T-cell (primary cell): ENCODE measurements at places on chromosomes 6 and 20. TPM values are rescaled to one million over a fixed set of nuclear protein-coding genes. Genes with fewer than 3 reads are reported as not detected.

- no peak overlapping the region for H3K27ac ChIP-seq
- no peaks in the 10 kb centered on the region for H3K27me3 ChIP-seq
- H3K4me3 ChIP-seq = no peak overlapping the region
- no peaks in the 10 kb centered on the region for H3K36me3 ChIP-seq
Measured at GRCh38 chr6:48671505-48671904, 560.5 kb upstream of the PTCHD4 start.

- peaks cover 7% of the 10 kb centered on the region for H3K4me1 ChIP-seq
- no peak within 1 kb of the TSS for H3K27ac ChIP-seq
- H3K36me3 ChIP-seq = no peaks in the 10 kb centered on the region
- peaks cover 12% of the 10 kb centered on the region for H3K27me3 ChIP-seq
- peak within 1 kb of the TSS; percentile 58 for H3K4me3 ChIP-seq
Measured at GRCh38 chr6:29005183-29005885, at the start of gene ZNF311. Gene ZNF311, minus strand, starts transcription at chr6:29005315. Its CDS starts 1,361 bp downstream, at chr6:29003954.

PM20D2 gene
- 11.5 TPM for total RNA-seq

GRCh38 chr6:137781639-137782038 is 85.4 kb upstream of the TNFAIP3 start:
- DNase-seq = no peak
- no peaks in the 10 kb centered on the region for H3K4me1 ChIP-seq
- H3K27me3 ChIP-seq = no peaks in the 10 kb centered on the region
- H3K4me3 ChIP-seq = no peak overlapping the region
- H3K27ac ChIP-seq = no peak overlapping the region
- H3K36me3 ChIP-seq = no peaks in the 10 kb centered on the region

ZC2HC1B gene
- not detected for total RNA-seq

DNA sequence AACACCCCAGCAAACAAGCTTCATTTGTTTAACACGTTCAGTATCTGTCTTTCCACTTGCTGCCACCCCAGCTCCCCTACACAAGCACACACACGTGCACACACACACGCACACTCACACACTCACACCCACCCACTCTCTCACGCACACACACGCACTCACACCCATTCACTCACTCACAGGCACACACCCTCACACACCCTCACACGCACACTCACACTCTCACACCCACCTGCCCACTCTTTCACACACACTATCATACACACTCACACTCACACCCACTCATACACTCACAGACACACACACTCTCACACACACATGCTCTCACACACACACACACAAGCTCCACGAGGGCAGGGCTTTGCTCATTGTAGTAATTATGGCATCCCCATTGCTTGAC is 378.8 kb upstream of the SULF2 start:
- H3K27me3 ChIP-seq = peaks cover 26% of the 10 kb centered on the region
- H3K4me1 ChIP-seq = no peaks in the 10 kb centered on the region
- no peak for DNase-seq
- no peaks in the 10 kb centered on the region for H3K36me3 ChIP-seq
- H3K27ac ChIP-seq = no peak overlapping the region

DNA sequence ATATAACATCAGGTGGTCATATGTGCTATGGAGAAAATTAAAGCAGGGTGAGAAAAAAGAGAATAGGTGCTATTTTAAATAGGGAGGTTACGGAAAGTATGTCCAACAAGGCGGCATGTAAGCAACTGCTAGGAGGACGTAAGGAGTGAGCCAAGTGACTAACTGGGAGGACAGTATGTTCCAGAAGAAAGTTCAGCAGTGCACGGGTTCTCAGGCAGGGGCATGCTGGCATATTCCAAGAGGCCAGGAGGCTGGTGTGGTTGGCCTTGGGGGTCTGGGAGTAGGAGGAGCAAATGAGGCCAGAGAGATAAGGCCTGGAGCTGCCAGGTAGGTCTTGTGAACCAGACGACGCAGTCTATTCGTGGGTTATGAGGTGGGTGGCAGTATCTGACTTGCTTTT is 112.4 kb downstream of the ARMC2 start:
- no peak overlapping the region for H3K4me3 ChIP-seq
- no peaks in the 10 kb centered on the region for H3K27me3 ChIP-seq
- no peak overlapping the region for H3K27ac ChIP-seq
- no peak for DNase-seq
- peaks cover 11% of the 10 kb centered on the region for H3K4me1 ChIP-seq

BMP6 gene
- not detected for total RNA-seq

DNA sequence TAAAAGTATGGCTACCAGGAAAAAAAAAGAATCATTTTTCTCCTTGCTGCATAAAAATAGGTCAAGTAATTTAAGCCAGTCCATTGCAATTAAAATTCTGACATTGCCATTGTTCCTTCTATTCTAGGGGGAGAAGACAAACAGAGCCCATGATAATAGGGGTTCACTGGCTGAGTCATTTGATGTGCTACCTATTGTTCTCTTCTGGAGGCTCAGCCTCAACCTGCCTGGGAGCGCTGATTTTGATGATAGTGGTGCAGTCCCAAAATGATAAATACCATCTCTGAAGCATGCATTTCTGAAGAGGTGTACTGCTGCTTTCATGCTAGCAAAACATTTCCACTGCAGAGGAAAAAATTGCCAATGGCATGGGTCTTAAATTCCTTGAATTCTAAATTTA is 5.8 kb downstream of the CITED2 start:
- no peak overlapping the region for H3K4me3 ChIP-seq
- no peaks in the 10 kb centered on the region for H3K27me3 ChIP-seq
- H3K36me3 ChIP-seq = peaks cover 3% of the 10 kb centered on the region
- H3K4me1 ChIP-seq = peaks cover 19% of the 10 kb centered on the region
- no peak overlapping the region for H3K27ac ChIP-seq
